ENCODE measurements at places on chromosomes 16 and 17.

- no peak overlapping the region for H3K4me3 ChIP-seq
- H3K4me1 ChIP-seq, result peaks cover 66% of the 10 kb centered on the region
- peaks cover 43% of the 10 kb centered on the region for H3K27me3 ChIP-seq
- H3K36me3 ChIP-seq, result no peaks in the 10 kb centered on the region
Observed at GRCh38 chr17:79842656-79843473, 3.6 kb upstream of the CBX4 start.

GRCh38 chr17:72764632-72765041 lies 327.9 kb downstream of the SLC39A11 start:
- H3K36me3 ChIP-seq, result no peaks in the 10 kb centered on the region
- no peaks in the 10 kb centered on the region for H3K4me1 ChIP-seq
- H3K27ac ChIP-seq, result no peak overlapping the region
- DNase-seq, result no peak

DNA sequence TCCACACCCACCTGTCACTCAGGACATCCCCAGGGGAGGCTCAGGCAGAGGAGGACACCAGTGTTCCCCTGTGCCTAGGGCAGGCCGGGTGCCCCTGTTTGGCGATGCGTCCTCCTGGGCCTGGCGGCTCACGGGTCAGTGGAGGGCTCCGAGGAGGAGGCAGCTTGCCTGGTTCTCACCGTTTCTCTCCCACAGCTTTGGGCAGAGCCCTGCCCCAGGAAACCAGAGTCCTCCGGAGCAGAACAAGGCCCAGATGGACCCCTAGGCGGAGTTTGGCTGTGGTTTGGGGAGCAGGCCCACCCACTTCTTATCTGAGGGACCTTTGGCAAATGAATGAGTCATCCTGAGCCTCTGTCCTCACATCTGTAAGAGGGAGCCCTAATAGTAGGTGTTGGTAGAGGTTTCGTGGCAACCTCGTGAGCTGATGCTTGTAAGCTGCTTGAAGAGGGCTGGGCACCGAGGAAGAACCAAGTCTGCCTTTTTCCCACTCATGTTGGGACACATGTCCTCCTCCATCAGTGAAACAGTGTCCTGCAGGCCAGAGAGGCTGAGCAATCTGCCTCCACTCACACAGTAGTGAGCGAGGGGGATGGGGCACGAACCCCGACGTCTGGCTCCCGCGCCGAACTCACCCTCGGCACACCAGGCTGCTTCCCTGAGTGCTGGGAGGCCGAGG lies 247.0 kb upstream of the CIBAR2 start:
- no peaks in the 10 kb centered on the region for H3K36me3 ChIP-seq
- no peak for DNase-seq
- H3K27me3 ChIP-seq, result no peaks in the 10 kb centered on the region
- H3K4me3 ChIP-seq, result no peak overlapping the region

DNA sequence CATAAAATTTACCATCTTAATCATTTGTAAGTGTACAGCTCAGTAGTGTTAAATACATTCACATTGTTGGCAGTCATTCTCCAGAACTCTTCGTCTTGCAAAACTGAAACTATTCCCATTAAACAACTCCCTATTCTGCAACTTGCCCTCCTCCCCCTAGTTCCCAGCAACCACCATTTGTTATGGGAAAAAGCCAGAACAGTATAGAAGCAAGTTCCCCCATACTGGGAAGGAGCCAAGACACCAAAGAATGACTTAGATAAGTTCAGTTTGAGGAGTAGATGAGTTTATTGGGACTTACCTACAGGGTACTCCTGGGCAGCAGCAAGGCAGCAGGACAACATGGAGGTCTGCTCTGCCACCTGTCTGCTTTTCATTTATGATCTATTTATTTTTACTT lies 39.3 kb upstream of the TEKT1 start:
- H3K4me1 ChIP-seq, result no peaks in the 10 kb centered on the region
- DNase-seq, result no peak
- H3K27ac ChIP-seq, result no peak overlapping the region

GRCh38 chr16:27317738-27318391 lies 4.1 kb downstream of the IL4R start:
- H3K27me3 ChIP-seq, result no peaks in the 10 kb centered on the region
- H3K4me1 ChIP-seq, result peaks cover 70% of the 10 kb centered on the region
- DNase-seq, result peak; percentile 63
- peaks cover 2% of the 10 kb centered on the region for H3K36me3 ChIP-seq
- H3K27ac ChIP-seq, result peak overlapping the region; percentile 38

GRCh38 chr17:79728169-79728907 lies 2.4 kb upstream of the ENPP7 start:
- DNase-seq, result peak; percentile 94
- peak overlapping the region; percentile 45 for H3K4me3 ChIP-seq
- no peaks in the 10 kb centered on the region for H3K36me3 ChIP-seq
- H3K27me3 ChIP-seq, result no peaks in the 10 kb centered on the region

- H3K36me3 ChIP-seq, result no peaks in the 10 kb centered on the region
- DNase-seq, result no peak
- H3K27ac ChIP-seq, result peak overlapping the region; percentile 83
Observed at GRCh38 chr17:80832266-80832676, 159.4 kb upstream of the CHMP6 start.

DNA sequence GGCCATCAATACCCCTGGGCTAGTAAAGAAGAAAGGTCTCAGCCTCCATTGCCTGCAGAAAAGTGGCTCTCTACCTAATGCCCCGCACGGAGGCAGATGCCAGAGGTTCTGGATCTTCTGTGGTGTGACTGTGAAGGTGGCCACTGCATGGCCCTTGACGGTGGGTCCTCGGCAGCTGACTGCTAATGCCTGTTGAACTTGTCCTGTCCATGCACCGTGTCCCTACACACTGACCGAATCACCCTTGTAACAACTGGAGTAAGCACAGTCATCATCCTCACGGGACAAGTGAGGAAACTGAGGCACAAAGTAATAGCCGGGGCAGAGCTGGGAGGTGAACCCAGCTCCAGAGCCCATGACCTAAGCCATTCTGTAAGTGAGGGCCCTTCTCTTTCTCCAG lies 48.8 kb downstream of the MYH11 start:
- no peaks in the 10 kb centered on the region for H3K4me1 ChIP-seq
- no peak overlapping the region for H3K4me3 ChIP-seq
- no peaks in the 10 kb centered on the region for H3K27me3 ChIP-seq

- no peaks in the 10 kb centered on the region for H3K36me3 ChIP-seq
- no peak for DNase-seq
- no peaks in the 10 kb centered on the region for H3K27me3 ChIP-seq
- no peak overlapping the region for H3K27ac ChIP-seq
- H3K4me3 ChIP-seq, result no peak overlapping the region
Observed at GRCh38 chr16:70713342-70713741, 27.5 kb upstream of the MTSS2 start.

DNA sequence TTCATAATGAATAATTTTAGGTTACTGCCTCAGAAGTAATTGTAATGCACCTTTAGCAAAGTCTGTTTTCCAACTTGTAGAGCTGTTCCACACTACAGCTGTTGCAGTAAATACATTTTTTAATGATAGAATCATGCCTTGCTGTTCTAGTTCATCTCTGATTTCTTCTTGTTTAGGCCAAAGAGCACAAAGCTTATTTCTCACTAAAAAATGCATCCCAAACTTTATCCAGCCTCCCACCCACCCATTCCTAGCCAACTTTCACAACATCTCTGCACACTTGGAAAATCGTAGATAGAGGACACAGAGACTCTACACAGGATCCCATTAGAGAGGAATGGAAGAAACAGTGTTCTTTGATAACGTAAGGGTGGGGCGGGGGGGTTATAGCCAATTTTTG lies 252.2 kb upstream of the DYNLRB2 start:
- no peaks in the 10 kb centered on the region for H3K4me1 ChIP-seq
- no peaks in the 10 kb centered on the region for H3K27me3 ChIP-seq
- no peak overlapping the region for H3K27ac ChIP-seq
- no peak overlapping the region for H3K4me3 ChIP-seq

- DNase-seq, result no peak
- H3K27me3 ChIP-seq, result no peaks in the 10 kb centered on the region
- no peaks in the 10 kb centered on the region for H3K36me3 ChIP-seq
- no peak overlapping the region for H3K27ac ChIP-seq
- H3K4me3 ChIP-seq, result no peak overlapping the region
Observed at GRCh38 chr16:10611825-10612342, 31.5 kb upstream of the EMP2 start.

DNA sequence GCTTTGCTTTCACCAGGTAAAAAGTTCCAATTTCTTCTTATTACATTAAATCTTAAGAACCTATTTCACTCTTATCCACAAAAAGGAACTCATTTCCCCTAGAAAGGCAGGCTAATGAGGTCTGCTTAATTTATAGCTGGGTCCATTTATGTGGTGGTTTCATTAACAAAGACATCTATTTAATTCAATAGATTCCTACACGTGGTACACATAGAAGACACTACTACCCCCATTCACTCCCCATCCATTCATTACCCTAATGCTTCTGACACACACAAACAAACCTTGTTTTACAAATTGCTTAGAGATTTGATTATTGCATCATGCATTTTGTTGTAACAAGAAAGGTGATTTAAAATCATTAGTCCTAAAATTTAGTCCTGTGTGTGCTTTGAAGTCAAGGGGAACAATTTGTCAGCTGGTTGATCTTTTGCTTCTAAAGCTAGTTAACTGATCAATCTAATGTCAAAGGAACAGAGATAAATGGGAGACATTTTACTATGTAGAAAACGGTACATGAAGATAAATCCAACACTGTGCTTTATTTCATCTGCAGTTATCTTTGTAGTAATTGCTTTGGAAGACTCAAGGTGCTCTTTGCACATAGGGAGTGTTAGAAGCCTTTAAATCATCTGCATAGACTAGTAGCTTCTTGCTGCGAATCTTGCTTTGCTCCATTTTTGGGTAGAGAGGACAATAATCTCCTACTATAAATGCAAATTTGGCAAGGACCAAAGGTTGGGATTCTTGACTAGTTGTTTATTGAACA lies 379.2 kb downstream of the CDH11 start:
- no peaks in the 10 kb centered on the region for H3K4me1 ChIP-seq
- no peak overlapping the region for H3K4me3 ChIP-seq
- H3K36me3 ChIP-seq, result no peaks in the 10 kb centered on the region
- no peak overlapping the region for H3K27ac ChIP-seq
- DNase-seq, result no peak

GRCh38 chr17:15240644-15241043 lies 24.5 kb downstream of the PMP22 start:
- DNase-seq, result no peak
- H3K4me3 ChIP-seq, result no peak overlapping the region
- peaks cover 5% of the 10 kb centered on the region for H3K4me1 ChIP-seq
- no peaks in the 10 kb centered on the region for H3K36me3 ChIP-seq

DNA sequence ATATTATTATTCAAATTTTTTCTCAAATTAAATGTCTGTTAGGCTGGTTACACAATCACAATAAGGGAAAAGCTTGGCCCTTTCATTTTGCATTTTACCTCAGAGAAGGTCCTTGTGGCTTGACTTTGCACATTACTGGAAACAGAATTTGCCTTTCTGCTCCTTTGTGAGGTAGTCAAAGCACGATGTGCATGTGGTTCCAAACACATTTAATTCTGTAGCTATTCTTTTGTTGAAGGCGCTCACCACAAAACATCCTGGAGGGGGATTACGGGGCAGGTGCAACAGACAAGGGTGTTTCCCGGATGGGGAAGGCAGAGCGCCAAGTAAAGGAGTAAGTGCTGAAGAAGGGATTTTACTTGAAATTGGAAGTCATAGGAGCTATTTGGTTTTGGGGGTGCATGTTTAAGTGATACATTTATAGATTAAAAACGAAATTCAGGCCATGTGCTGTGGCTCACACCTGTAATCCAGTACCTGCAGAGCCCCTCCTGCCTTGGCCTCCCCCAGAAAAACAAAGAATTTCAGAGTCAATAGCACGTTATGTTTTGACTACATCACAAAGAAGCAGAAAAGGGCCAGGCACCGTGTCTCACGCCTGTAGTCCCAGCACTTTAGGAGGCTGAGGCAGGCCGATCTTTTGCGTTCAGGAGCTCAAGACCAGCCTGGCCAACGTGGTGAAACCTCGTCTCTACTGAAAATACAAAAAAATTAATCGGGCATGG lies 31.2 kb upstream of the TENT4B start:
- H3K36me3 ChIP-seq, result no peaks in the 10 kb centered on the region
- DNase-seq, result peak; percentile 77
- H3K4me3 ChIP-seq, result no peak overlapping the region
